ENCODE measurements at places on chromosomes 2 and 18.

GRCh38 chr2:173231042-173231441 is 123.6 kb upstream of the CDCA7 start:
- no peak for DNase-seq

DNA sequence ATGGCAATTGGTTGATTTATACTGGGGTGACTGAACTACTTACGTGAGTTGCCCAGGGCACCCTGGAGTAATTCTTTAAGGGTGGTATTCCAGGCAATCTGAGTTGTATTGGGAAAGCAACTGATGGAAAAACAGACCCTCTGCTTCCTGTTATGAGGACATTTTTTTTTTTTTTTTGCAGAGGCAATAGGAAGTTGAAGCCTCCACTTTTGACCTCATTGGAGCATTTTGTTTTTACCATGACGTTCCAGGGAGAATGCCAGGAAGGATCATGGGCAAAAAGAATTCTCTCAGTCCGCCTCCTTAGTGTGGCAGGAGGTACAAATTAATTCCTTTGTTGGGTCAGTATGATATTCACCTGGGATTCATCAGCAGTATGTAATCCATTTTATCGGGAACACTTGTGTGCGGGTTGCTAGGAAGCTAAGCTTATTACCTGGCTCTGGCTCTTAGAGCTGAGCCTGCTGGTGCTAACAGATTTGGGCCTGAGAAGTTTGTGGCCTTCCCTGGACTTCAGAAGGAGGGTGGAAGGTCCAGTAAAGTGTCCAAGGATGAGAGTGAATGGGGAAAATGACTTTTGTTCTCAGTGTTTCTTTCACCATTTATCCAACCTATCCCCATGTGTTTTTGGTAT is 272.9 kb upstream of the EPAS1 start:
- DNase-seq = no peak

GRCh38 chr2:176105078-176105729 is 1.9 kb upstream of the HOXD11 start:
- DNase-seq = no peak

DNA sequence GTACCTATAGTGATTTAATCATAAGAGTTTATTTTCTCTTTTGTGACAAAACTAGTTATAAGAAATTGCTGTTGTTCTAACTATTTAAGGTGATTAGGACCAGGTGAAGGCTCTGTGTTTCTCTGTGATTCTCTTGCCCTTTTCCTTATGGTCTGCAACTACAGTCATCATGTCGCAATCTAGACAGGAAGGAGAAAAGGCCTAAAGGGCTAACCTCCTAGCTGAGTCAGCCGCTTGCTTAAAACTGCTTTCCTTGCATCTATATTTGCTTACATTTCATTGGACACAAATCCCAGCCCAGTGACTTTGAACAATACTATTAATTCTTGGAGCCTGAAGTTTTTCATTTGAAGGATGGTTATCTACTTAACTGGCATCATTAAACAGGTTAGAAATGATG is 93.1 kb downstream of the PIK3C3 start:
- DNase-seq = peak; percentile 67

DNA sequence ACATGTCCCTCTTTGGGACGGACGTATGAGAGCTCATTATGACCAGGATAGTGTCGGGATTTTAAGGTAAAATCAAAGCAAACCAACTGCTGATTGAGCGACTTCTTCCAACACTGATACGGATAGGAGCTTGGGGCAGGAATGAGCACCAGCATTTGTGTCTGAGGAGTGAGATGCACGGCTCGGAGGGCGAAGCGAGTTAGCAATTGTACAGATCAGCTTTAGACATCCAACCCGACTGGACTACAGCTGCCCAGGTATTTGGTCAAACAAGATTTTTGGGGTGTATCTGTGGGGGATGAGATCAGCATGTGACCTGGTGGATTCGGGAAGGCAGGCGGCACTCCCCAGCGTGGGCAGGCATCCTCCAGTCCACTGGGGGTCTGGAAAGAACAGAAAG is 76.1 kb downstream of the NDUFA10 start:
- no peak for DNase-seq

- no peak for DNase-seq
Measured at GRCh38 chr2:97722227-97722626, 8.9 kb downstream of the ZAP70 start.

- peak; percentile 77 for DNase-seq
Measured at GRCh38 chr18:45107425-45107824, 426.7 kb downstream of the SETBP1 start.

DNA sequence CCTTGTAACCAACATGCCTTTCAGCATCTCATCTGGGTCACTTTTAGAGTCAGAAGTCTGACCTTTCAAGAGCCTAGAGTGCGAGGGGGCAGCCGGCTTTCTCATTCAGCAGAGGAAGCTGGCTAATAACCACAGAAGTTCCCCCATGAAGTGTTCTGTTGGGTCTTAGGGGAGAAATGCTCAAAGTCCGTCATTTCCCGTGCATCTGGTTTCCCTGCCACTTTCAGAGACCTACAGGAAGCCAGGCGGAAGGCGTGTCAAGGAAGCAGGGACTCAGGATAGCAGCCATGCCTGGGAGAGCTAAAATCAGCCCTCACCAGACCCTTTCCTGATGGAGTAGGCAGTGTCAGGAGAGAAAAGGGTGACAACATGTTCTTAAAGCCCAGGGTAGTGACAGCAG is 301.8 kb upstream of the ID2 start:
- no peak for DNase-seq

DNA sequence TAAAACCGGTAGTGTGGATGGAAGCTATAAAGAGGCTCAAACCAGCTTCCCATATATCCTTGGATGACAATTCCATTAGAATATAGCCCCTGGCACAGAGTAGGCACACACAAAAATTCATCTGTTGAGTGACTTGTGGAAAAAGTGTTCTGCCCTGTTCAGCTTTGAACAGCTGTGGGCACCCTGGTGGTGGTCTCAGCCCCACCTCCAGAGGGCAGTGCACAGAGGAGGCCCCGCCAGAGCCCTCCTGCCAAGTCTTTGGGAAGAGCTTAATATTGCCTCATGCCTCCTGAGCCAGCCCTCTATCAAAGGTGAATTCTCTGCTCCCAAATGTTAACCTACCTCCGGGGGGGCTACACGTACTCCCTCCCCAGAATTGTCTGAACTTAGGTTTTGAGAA is 30.4 kb downstream of the EPAS1 start:
- DNase-seq = no peak

DNA sequence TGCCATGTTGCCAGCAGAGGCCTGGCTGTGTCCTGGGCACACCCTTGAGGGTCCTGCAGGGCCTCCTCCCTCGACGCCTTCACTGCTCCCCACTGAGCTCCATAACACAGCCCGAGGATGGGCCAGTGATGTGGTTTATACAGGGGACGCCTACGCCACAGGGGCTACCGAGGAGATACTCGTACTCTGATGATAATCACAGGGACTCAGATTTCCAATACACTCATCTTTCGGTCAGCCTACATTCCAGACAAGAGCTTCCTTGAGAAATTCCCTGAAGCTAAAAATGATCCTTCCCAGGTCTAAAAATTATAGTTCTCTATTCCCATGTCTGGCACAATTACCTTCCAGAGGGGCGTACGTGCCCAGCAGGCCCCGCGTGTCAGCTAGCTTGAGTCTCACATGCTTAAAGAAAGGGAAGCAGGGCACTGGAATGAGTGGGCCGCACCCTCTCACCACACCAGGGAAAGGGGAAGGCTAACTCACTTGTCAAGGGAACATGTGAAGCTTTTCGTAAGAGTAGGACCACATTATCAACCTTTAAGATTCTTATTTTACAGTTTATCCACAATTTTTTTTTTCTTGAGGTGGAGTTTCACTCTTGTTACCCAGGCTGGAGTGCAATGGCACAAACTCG is 159.5 kb upstream of the NDUFV2 start:
- DNase-seq = no peak

- no peak for DNase-seq
Measured at GRCh38 chr2:47785986-47786385, 3.0 kb downstream of the MSH6 start.

DNA sequence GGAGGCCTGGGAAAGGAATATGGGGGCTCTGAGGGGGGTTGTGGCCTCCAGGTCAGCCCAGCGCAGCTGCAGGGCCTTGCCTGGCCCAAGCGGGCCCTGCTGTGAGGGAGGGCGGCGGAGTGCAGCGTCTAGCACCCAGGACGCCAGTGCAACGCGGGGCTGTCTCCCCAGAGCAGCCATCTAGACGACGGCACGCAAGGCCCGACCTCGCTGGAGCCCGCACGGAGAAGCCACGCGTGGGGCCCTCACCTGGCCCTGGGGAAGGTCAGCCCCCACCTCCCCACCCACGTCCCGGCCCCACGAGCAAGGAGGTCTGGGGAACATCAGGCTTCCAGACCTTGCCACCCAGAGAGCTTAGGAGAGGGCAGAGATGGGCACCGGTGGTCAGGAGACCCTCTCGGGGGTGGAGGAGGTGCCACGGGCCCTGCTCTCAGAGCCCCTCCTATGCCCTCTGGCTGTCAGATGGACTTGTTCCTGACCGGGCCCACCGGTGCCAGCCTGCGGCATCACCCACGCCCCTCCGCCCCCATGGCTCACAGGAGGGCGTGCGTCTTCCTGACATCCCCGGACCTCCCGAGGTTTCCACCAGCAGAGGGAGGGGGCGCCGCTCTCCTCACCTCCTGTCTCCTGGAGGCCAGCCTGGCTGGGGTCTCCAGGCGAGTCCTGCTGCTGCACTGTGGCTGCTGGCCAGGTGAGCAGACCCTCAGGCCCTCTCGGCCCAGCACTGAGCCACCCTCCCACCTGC is 17.0 kb downstream of the GPR35 start:
- no peak for DNase-seq

DNA sequence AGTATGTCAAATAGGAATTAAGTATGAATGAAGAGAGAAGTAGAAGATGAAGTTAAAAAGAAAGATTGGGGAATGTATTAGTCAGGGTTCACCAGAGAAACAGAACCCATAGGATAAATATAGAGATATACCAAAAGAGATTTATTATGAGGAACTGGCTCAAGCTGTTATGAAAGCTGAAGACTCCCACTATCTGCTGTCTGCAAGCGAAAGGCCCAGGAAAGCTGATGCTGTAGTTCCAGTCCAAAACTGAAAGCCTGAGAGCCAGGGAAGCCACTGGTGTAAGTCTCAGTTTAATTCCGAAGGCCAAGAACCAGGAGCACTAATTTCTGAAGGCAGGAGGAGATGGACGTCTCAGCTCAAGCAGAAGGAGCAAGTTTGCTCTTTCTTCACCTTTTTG is 200.9 kb upstream of the FN1 start:
- DNase-seq = no peak

DNA sequence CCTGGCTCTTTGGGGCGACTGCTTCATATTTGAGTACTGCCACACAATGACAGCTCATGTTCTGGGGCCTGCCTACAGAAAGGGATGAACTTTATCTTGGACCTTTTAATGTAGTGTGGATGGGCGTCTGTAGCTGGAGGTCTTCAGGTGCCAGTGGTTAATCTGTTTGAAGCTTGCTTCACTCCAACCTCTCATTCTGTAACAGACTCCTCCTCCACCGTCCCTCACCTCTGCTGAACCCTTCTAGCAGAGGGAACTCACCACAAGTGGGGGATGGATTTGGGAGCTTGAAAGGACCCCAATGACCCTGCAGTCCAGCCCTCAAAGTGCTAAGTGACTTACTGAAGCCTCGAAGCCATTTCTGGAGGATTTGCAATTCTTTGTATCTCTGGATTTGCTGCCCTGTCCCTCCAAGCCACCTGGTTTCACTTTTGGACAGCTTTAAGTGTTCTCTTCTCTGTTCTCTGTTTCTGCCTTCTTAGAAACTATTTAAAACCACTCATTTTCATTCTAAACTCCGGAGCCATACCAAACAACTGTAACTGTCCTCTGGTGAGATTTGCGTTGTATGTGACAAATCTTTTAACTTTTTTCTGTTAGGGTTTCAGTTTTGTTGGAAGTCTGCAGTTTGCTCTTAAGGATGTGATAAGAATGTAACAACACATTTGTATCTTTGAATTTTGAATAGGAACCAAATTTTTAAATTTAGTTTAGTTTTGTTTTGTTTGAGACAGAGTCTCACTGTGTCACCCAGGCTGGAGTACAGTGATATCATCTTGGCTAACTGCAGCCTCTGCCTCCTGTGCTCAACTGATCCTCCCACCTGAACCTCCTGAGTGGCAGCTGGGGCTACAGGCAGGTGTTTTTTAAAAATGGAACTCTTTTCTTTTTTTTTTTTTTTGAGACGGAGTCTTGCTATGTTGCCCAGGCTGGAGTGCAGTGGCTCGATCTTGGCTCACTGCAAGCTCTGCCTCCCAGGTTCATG is 37.0 kb upstream of the CASP8 start:
- DNase-seq = no peak

GRCh38 chr2:240781471-240782220 is 38.4 kb downstream of the KIF1A start:
- DNase-seq = no peak

- DNase-seq = no peak
Measured at GRCh38 chr2:173021939-173022371, 53.7 kb upstream of the MAP3K20 start.

DNA sequence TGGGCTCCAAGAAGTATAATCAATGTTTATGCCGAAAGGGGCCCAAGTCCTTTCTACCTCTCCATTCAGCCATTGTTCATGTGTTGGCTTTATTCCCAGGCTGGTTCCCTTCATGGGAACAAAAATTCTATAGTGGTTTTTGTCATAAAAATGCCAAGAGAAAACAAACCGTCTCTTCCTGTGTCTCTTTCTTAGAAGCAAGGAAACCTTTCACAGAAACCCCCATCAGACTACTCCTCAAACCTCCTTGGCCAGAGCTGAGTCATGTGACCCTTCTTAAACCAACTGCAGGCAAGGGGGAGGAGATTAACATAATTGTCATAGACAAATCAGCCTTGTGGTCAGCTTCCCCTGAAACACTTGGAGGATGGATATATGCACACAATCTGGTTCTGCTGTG is 75.1 kb upstream of the TANK start:
- DNase-seq = no peak

DNA sequence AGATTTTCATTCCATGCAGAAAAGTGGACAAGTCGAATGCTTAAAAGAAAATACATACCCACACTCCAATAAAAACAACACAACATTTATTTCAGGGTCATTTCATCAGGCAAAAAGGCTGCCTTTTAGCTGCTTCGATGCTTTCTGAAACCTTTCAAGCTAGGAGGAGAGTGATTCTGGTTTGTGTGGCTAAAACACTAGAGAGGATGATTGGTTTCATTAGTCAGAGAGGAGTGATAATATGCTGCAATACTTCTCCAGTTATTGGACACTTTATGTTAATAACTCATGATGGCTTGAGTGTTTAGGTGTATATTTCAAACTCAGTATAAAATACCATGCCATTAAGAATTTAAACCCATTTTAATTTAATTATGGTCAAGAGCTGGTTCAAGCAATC is 614.0 kb downstream of the SLC4A3 start:
- DNase-seq = no peak

GRCh38 chr2:8363161-8363560 is 318.7 kb upstream of the ID2 start:
- no peak for DNase-seq

DNA sequence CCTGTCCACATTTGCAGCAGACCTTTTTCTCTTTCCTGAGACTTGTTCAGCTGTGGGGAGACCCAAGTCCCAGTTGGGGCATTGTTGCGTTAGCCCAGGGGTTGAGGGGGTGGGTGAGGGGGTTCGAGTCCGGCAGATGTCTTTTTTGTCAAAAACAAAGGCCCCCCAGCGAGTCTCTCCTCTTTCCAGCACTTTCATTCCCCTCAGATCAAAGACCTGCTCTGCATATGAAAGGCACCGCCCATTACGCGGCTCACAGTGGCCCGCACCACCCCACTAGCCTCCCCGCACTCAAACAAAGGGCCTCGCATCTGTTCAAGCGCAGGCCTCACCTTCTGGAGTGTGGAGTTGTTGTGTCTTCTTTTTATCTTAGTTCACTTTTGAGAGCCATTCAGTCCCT is 25.2 kb downstream of the TRABD2A start:
- DNase-seq = no peak

- DNase-seq = no peak
Measured at GRCh38 chr18:61829108-61829507, 63.7 kb downstream of the RNF152 start.

GRCh38 chr2:239937866-239938640 is 87.1 kb downstream of the NDUFA10 start:
- no peak for DNase-seq

Data from foreskin keratinocyte (primary cell).